ENCODE measurements at places on chromosomes 2 and 18. TPM values are rescaled to one million over a fixed set of nuclear protein-coding genes. Genes with fewer than 3 reads are reported as not detected.
A peak's percentile ranks its signal among the peaks of the same experiment; 100 is the strongest.

DNA sequence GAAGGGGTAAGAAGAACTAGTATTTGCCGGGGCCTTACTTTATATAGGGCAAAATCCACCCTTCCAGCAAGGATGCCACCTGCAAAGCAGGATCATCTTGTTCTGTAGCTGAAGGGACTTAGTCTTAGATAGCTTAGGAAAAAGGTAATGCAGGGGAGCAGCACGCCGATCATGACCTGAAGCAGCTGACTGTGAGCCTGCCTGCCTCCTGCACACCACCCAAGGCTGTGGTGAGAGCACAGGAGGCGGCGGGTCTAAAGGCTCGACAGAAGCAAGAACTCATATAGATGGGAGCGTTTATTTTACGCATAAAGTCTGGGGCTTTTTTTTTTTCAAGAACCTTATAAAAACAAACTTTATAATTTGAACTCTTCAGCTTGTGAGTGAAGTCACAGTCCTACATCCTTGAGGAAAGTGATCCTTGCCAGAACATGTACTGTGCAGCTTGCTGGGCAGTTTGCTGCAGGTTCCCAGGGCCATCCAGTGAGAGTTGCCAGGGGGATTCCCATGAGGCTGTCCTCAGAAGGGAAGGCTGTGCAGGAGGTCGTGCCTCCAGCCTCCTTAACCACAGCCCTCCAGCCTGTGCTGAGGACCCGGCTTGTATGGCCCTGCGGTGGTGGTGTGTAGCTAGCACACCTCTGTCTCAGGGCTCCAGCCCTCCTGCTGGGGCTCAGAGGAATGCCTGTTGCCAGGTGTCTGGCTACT, 92.1 kb downstream of the RNF144A start:
- no peaks in the 10 kb centered on the region for H3K27me3 ChIP-seq
- H3K27ac ChIP-seq = peak overlapping the region; percentile 36
- no peaks in the 10 kb centered on the region for H3K36me3 ChIP-seq
- no peak for DNase-seq
- no peak overlapping the region for H3K4me3 ChIP-seq
- H3K4me1 ChIP-seq = peaks cover 49% of the 10 kb centered on the region

DNA sequence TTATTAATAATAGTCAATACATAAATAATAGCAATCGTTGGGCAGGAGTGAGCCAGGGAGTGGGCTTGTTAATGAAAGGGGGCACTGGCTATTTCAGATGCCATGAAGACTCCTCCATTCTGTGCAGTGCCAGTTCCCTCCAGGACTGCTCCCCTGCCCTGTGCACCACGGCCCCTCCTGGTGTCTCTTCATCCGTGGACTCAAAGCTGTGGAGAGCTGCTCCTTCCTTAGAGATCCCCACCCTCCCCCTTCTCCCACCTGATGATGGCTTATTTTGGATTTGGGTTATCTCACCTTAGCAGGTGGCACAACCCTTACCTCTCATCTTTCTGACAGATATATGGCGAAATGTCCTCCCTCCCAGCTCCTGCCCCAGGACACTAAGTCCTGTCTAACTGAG, 3.1 kb upstream of the CELF4 start:
- DNase-seq = no peak
- H3K27ac ChIP-seq = no peak overlapping the region
- H3K4me1 ChIP-seq = peaks cover 15% of the 10 kb centered on the region
- H3K27me3 ChIP-seq = peaks cover 59% of the 10 kb centered on the region
- H3K4me3 ChIP-seq = no peak overlapping the region
- H3K36me3 ChIP-seq = no peaks in the 10 kb centered on the region

GRCh38 chr18:60466677-60467076, 94.1 kb upstream of the MC4R start:
- H3K27ac ChIP-seq = no peak overlapping the region
- H3K4me3 ChIP-seq = no peak overlapping the region
- no peaks in the 10 kb centered on the region for H3K27me3 ChIP-seq
- H3K4me1 ChIP-seq = peaks cover 25% of the 10 kb centered on the region

Gene DPYSL5
- 0.25 TPM for total RNA-seq

DNA sequence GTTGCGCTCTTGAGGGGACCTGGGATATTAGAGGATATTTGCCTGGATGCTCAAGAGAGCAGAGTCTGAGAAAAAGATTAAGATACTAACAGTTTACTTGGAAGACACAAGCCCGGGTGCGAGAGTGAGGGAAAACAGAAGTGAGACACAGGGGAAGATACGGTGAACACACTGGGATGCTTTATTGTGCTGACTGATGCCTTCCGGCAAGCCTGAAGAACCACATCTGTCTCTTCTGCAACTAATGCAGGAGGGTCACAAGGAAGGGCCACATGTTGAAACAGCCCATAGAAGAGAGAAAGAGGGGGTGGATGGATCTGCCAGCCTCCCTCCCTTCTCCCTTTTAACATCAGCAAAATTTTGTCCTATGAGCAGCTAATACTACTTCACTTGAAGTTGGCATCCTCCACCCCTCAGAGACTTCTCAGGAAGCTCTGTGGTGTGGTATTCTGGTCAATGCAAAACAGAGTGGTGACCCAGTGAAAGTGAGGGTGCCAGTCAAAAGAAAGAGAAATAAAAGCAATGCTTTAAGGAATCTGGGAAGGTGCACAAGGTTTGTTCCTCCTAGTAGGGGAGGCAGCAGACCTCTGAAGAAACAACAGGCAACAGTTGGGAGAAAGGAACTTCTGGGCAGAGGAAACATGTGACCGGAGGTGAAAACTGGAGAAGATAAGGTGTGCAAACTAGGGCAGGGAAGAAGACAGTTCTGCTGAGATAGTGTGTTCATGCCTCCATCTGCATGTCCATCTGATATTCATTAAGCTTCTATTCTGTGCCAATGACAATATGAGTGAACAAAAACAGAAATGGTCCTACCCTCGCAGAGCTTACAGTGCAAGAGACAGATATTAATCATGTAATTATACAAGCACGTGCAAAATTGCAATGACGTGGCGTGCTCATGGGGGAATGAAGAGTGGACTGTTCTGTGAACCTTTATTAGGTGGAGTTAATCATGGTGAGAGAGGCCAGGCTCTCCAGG, 107.1 kb downstream of the LYPD6B start:
- no peaks in the 10 kb centered on the region for H3K36me3 ChIP-seq
- H3K27me3 ChIP-seq = no peaks in the 10 kb centered on the region
- H3K27ac ChIP-seq = no peak overlapping the region

Gene ZBTB7C
- total RNA-seq = 1.4 TPM

Gene TNFRSF11A
- total RNA-seq = 0.49 TPM

GRCh38 chr18:44039216-44039615, 641.5 kb upstream of the SETBP1 start:
- H3K27ac ChIP-seq = no peak overlapping the region
- no peak overlapping the region for H3K4me3 ChIP-seq
- DNase-seq = no peak
- no peaks in the 10 kb centered on the region for H3K36me3 ChIP-seq
- peaks cover 8% of the 10 kb centered on the region for H3K4me1 ChIP-seq
- H3K27me3 ChIP-seq = no peaks in the 10 kb centered on the region

- DNase-seq = no peak
- H3K4me3 ChIP-seq = no peak overlapping the region
- H3K27me3 ChIP-seq = peaks cover 56% of the 10 kb centered on the region
Observed at GRCh38 chr2:26557244-26557925, 79.5 kb upstream of the OTOF start.

DNA sequence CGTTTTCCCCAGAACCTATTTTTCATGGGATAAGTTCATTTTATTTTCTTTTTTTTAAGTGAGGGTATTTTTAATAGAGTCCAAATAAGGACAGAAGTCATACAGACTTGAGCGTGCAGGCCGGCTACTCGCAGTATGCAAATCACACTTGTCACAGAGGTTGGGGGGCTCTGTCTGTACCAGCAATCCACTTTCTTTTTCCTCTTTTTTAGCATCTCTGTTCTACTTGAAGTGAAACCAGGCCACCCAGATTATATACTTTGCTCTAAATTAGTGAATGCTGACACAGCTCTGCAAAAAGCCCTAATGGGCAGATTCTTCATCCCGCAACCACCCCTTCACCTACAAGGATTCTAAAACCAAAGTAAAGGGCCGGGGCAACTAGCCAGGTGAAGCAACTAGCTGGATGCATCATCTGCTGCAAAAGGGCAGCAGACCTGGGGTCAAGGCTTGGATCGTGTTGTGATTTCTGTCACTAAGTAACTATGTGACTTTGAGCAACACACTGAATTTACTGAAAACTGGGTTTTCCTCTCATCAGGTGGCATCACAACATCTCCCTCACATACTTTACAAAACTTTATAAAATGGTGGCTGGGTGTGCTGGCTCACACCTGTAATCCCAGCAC, 18.4 kb downstream of the KDSR start:
- no peak overlapping the region for H3K27ac ChIP-seq
- no peaks in the 10 kb centered on the region for H3K4me1 ChIP-seq
- DNase-seq = no peak
- H3K27me3 ChIP-seq = no peaks in the 10 kb centered on the region
- H3K36me3 ChIP-seq = peaks cover 33% of the 10 kb centered on the region

Gene TUBA4B
- total RNA-seq = not detected

- no peaks in the 10 kb centered on the region for H3K27me3 ChIP-seq
- H3K27ac ChIP-seq = no peak overlapping the region
- H3K4me1 ChIP-seq = no peaks in the 10 kb centered on the region
- no peak for DNase-seq
- no peak overlapping the region for H3K4me3 ChIP-seq
Observed at GRCh38 chr18:3857544-3857943, 407.6 kb downstream of the TGIF1 start.

DNA sequence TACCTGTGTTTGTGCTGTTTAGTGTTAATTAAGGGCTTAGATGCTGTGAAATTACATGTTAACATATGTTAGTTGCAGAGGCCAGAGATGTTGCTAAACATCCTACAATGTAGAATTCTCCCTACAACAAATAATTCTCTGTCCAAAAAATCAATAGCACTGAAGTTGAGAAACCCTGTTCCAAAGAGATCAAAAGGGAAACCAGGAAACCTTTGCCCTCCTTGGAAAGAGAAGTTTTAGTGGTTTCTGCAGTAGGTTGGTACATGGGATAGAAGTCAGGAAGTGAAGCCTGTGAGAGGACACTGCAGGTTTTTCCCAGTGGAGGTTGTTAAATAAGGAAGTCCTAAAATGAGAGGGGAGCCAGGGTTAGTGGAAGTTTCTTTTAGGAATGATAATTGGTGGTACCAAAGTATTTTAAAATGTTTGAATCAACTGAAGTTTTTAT, 6.3 kb upstream of the RMDN2 start:
- peaks cover 48% of the 10 kb centered on the region for H3K4me1 ChIP-seq
- H3K36me3 ChIP-seq = no peaks in the 10 kb centered on the region
- peak overlapping the region; percentile 10 for H3K27ac ChIP-seq
- H3K4me3 ChIP-seq = no peak overlapping the region

Gene PLGLB2
- 6.5 TPM for total RNA-seq

DNA sequence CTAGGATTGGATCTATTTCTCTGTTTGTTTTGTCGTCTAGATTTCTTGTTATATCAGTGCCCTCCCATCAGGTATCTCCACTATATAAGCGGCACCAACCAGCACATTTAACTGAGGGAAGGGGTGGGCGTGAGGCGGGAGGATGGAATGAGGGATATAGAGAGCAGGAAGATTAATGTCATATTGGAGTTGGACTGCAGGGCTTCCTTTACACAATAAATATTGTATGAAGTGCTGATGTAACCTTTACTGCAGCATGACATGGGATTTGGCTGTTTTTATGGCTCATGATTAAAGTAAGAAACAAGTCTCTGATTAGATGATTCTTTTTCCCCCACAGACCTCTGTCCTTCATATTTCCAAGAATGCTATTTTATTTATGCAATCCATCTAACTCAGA, 54.8 kb downstream of the TMEM200C start:
- no peak overlapping the region for H3K4me3 ChIP-seq
- H3K27me3 ChIP-seq = peaks cover 31% of the 10 kb centered on the region
- H3K36me3 ChIP-seq = no peaks in the 10 kb centered on the region
- no peak overlapping the region for H3K27ac ChIP-seq

Gene KATNAL2
- total RNA-seq = 9.3 TPM

DNA sequence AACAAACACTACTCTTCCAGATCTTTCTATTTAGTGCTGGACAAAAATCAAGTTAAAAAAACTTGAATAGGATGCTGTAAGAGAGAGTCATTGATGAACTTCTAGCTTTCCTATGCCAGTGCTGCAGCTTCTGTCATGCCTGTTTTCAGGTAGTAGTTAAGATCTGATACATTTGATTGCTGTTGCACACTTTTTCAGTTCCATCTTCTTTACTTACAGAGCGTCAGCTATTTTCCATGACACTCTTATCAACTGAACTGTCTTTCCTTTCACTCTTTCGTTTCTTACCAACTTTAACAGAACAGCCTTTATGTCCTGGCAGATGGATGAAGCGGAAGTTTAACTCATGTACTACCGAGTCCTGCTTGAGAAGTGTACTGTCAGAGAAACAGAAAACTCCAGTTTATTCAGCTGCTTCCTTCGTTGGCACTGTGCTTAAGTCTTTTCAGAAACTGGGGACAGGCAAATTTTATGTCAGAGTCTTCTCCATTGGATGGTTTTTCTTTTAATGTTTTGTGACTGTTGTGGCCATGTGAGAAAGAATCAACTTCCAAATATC, 145.9 kb upstream of the KLHL14 start:
- H3K4me3 ChIP-seq = no peak overlapping the region
- H3K36me3 ChIP-seq = no peaks in the 10 kb centered on the region
- no peaks in the 10 kb centered on the region for H3K27me3 ChIP-seq
- H3K27ac ChIP-seq = no peak overlapping the region
- no peak for DNase-seq
- peaks cover 16% of the 10 kb centered on the region for H3K4me1 ChIP-seq

Gene PRLH
- not detected for total RNA-seq

DNA sequence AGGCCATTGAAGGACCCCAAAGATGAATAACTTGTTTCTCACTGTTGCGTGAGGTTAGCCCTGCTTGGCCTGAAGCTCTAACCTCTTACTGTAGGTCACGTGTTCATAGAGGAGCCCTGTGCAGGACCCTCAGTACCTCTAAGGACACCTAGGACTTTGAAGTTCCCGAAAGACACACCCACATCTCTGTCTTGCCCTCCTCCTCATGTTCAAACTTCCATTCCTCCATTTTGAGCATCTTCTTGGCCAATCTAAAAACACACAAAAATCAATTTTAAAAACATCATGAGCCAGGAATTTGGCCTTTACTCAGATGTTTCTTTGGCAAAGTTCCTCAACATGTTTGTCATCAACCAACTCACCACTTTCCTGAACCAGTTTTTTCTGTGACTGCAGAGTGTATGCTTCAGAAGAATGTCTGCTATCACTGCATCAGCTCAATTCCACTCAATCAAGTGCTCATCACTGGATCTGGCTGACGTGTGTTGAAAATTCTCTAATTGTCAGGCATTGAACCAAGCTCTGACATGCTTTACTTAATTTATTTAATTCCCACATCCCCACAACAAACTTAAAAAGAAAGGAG, 101.6 kb downstream of the AP1S3 start:
- no peak for DNase-seq
- H3K36me3 ChIP-seq = no peaks in the 10 kb centered on the region
- peak overlapping the region; percentile 89 for H3K27ac ChIP-seq
- H3K4me1 ChIP-seq = peaks cover 50% of the 10 kb centered on the region
- no peaks in the 10 kb centered on the region for H3K27me3 ChIP-seq
- H3K4me3 ChIP-seq = no peak overlapping the region

DNA sequence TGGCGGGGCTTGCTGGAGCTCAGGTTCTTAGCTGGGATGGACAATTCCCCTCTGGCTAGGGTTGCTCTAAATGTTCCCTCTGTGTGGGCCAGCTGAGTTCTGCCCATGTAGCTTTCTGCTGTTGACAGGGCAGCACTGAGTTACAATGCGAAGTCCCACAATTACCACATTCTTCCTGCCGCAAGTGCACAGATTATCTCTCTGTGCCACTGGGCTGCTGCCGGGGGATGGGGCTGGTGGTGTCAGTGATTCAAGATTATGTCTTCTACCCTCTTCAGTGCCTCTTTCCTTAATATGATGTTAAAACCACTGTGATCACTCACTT, 708.1 kb downstream of the SLC4A3 start:
- no peak for DNase-seq
- H3K27me3 ChIP-seq = no peaks in the 10 kb centered on the region
- peaks cover 2% of the 10 kb centered on the region for H3K36me3 ChIP-seq
- no peak overlapping the region for H3K27ac ChIP-seq
- H3K4me3 ChIP-seq = no peak overlapping the region

Gene PLCL1
- total RNA-seq = 0.50 TPM

Data from chondrocyte (in vitro differentiated cells).